T1000 (cell line): ENCODE measurements at places on chromosomes 5 and 9.

GRCh38 chr5:9059920-9060691, 485.8 kb downstream of the SEMA5A start:
- peak; percentile 55 for DNase-seq

DNA sequence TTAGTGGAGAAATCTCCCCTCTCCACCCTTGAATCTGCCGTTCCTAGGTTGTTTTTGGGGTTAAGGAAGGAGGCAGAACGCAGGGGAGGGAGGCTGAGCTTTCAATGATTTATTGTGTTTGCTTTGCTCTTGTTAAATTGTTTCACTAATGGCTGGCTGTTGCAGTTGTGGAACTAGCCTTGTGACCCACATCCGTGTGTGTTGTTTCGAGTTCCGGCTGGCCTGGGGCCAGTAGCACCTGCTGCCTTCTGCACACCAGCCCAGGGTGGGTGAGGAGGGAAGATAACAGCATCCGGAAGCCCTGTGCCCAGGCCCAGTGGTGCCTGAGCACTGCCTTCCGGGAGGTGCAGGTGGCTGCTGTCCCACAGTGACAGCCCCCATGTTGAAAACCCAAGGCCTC, 3.6 kb downstream of the ERGIC1 start:
- no peak for DNase-seq

DNA sequence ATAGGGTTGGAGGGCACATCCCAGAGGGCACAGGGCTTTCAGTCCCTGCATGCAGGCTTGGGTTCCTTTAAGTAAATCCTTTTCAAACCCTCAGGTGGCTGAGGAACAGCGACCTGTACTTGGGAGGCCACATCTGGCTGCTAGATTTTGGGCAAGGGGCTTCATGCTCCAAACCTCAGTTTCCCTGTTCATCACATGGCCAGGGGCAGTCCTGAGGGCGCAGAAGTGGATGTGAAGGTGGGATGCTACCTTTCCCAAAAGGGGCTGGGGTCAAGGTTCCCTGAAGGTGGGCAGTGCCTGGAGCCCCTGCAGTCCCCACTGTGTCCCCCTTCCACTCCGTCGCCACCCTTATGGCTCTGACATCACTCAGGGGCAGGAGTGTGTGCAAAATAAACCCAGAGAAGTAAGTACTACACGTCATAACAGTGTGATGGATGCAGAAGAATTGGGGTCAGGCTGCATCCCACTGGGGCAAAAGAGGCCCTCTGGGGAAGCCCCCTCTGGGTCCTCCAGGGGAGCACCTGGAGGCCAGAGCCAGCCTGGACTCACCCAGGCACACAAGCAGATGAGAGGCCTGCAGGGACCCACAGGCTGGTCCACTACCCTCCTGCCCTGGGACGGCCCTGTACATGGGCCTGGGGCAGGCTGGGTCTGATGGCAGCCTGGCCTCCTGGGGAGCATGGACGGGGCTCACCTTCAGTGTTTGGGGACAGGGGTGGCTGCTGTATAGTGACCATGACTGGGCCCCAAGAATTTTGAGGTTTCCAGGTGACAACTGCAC, 1.9 kb upstream of the CARD19 start:
- DNase-seq: no peak

DNA sequence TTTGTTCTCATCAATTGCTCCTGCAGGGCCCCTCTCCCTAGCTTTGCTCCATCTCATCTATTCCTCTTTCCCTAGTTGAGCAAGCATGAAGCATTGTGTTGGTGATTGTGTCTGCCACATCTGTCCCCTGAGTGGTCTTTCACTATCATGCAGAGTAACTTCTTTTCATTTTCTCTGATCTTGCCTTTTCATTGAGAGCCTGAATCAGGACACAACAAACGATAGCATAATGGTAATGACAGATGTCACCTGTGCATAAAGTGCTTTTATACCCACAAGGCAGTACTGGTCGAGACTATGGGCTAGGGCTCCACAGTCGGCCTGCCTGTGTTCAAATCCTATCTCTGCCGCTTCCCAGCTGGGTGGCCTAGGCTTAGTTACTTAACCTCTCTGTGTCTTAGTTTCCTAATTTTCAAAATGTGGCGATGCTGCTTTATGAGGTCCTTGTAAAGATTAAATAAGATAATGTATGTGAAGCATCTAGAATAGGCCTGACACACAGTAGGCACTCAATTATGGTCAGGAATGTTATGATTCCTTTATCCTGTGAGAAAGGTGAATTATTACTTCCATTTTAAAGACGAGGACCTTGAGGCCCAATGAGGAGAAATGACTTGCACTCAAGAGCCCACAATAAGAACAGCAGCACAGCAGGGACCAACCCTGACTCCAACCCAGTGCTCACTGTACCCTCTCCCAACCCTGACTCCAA, 137.1 kb upstream of the ZNF618 start:
- DNase-seq: no peak
